NCI-H1105 (cell line): ENCODE measurements at places on chromosomes 7 and 10.

DNA sequence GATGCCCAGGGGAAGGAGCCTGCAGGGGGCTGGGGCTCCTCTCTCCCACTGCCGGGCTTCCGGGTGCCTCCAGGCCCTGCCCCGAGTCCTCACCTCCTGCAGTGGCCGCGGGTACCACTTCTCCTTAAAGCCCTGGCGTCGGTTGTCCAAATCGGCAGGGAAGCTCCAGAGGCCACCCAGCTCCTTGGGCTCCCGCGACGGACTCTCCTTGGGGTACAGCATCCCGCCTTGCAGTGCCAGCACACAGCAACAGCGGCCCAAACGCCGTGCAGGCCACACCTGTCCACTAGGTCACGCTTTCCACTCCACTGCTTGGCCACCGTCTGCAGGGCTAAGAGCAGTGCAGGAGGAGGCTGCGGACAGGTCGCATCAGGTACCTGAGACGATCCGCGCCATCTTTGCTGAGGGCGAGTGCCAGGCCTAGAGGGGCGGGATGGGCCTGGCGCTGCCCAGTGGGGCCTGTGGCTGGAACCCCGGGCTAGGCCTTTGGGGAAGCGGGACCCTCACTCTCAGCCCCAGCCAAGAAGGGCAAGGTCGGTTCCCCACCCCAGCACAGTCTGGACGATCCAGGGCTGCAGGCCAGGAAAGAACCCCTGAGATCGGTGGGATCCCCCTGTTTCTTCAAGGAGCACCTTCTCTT is 47.7 kb upstream of the ZNF479 start:
- no peak for DNase-seq

DNA sequence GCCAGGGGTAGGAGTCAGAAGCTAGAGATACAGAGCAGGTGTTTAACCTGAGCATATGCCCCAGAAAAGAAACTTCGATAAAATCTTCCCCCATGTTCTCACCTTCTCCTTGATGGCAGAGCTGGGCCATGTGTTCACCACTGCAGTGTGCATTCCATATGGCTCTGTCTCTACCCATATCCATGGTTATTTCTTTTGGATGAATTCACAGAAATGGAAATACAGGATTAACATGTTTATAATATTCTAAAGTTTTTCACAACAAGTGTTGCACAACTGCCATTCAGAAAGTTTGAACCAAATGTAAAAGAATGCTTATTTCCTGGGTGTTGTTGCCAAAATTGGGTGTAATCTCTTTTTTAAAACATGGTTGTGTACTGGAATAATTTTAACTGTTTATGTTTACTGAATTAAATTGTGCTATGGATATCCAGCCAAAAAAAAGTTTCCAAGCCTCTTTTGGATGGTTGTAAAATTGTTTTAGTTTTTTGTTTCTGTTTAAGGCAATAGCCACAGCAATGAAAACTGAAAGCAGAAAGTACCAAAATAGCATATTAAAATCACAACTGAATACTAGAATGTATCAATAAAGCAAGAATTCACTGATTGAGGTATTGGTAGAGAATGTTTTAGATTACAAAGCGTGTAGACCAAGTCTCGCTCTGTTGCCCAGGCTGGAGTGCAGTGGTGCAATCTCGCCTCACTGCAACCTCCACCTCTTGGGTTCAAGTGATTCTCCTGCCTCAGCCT is 19.9 kb upstream of the CCNY start:
- DNase-seq, result no peak

DNA sequence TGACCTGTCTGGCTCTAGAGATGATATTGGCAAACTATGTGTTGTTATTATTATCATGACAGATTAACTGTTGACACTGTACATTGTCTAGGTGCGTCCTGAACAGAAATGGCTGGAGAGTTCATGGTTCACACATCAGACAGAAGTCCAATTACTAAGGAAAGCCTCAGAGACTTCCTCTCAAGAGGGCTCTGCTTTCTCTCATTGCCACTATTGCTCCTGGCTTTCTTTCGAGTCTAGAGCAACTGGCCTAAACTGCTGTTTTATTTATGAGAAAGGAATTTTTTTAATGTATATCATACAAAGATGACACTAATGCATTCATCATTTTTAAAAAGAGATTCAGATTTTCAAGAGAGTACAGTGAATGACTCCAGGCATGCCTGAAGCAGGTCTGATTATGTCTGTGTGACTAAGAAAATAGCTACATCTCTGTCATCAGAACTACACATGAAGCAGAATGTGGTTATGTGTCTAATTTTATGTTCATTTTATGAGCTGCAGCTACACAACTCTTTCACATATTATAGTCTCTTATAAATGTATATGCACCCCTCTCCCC is 30.4 kb downstream of the NRCAM start:
- no peak for DNase-seq

DNA sequence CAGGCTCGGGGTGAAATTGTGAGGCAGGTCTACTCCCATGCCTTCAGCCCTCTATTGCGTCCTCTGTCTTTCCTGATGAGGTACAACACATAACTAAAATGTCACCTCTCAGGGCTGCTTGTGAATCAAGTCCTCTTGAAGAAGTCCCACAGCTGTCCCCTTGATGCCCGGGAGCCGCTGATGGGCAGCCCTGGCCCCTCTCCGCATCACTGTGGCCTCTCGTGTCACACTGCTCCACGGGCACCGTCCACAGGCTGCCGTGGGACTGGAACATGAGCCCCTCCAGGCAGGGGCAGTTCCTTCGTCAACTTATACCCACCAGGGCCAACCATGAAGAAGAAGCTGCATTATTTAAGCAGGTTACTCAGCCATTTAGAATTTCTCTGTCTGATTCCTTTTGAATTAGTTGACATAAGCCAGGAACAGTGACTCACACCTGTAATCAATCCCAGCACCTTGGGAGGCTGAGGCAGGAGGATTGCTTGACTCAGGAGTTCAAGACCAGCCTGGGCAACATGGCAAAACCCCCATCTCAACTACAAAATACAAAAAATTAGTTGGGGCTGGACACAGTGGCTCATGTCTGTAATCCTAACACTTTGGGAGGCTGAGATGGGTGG is 58.5 kb upstream of the UBE3C start:
- no peak for DNase-seq

GRCh38 chr10:61860964-61861758 is 40.3 kb upstream of the ARID5B start:
- no peak for DNase-seq

- no peak for DNase-seq
These were observed 588.7 kb upstream of the PFKP start for GRCh38 chr10:2478656-2479055.

GRCh38 chr10:124894569-124895215 is 47.2 kb upstream of the ZRANB1 start:
- no peak for DNase-seq

- DNase-seq, result no peak
These were observed 103.4 kb downstream of the SRPK2 start for GRCh38 chr7:105285118-105285874.

DNA sequence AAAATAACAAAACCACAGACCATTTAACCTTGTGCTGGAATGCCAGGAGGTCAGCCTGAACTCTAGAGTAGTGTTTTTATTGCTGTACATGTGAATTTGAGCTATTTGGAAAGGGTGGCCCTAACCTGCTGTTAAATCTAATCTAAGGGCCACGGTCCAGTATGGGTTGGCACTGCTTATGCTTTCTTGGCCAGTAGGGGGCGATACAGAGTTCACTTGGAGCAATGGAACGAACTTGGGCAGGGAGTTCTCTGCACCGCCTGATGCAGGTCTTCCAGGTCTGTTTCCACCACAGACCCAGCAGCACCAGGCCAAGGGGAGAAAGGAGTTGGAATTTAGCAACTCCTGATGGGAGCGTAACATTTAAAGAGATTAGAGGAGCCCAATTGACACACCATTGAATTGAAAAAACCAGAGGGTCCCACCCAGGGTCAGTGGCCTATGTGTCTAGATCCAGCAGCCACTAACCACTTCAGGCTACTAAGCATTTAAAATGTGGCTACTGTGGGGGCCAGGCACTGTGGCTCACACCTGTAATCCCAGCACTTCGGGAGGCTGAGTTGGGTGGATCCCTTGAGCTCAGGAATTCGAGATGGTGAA is 75.7 kb upstream of the EFCAB10 start:
- DNase-seq, result no peak

- DNase-seq, result no peak
These were observed 733 bp upstream of the RBP4 start for GRCh38 chr10:93601774-93602162.
